ENCODE measurements at places on chromosomes 3 and 15.

DNA sequence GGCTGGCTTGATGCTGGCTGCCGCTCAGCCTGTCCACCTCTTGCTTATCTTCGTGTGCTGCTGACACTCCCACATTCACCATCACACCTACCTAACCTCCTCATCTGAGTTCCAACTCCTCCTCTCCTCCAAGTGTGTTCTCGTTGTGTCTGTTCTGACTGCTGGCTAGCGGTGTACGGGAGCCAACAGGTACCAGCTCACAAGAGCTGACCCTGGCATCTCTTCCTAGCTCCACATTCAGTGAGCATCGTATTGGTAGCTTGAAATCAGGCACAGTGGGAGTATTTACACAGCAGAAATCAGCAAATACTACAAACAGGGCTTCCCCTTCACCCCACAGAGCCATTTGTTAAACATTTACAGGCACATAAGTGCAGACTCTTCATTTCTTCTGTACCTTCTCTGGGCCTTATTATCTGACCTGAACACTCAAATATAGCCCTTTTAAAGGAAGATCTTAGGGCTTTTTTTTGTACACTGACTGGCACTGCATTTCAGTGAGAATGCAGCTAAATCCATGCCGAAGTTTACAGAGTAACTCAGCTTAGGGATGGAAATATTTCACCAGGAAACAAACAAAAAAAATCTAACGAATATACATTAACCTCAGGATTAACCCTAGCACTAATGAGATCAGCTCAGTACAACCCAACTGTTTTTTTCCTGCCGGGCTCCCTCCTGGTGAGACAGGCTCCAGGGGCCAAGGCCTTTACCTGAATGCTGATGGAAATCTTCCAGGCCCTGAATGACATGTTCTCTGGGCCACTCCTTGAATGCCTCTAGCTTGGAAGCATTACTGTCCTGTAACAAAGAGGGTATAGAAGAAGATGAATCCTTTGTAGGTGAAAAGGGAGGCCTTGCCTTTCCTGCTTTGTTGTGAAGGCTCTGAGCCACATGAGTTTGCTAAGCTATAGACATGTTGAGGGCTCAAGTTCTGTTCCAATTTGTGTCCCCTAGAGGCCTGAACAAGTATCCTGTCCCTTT is 150.5 kb upstream of the LPP start:
- peak; percentile 65 for DNase-seq

GRCh38 chr3:16506884-16507577 is 6.5 kb downstream of the RFTN1 start:
- no peak for DNase-seq

DNA sequence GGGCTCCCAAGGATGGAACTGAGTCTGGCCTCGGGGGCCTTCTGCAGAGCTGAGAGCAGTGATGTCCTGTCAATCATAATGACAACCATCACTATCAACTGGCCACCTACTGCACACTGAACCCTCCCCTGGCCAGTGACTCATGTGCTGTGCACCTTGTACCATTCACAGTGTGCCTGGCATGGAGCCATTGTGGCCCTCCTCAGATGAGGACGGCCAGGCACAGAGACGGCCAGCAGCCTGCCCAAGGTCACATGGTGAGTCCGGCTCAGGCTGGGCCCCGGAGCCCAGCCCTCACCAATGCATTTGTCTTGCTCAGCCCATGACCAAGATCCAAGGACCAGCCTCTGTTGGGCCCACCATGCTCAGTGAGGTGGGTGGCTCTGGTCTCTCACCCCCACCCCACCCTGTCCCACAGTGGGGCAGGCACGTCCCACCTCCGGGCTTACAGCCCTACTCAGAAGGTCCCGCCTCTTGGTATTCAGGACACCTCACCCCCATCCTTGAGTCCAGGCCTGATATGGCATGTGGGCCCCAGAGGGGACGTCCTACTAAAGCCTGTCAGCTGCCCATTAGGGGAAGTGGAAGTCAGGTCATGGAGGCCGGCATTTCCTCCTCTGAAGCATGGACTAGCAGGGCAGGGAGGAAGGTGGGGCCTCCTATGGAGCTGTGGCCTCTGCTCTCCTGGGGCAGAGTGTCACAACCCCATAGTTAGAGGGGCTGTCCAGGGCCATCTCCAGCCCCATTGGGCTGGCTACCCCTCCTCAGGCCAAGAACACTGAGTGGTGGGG is 35.9 kb upstream of the TMEM115 start:
- DNase-seq: no peak

DNA sequence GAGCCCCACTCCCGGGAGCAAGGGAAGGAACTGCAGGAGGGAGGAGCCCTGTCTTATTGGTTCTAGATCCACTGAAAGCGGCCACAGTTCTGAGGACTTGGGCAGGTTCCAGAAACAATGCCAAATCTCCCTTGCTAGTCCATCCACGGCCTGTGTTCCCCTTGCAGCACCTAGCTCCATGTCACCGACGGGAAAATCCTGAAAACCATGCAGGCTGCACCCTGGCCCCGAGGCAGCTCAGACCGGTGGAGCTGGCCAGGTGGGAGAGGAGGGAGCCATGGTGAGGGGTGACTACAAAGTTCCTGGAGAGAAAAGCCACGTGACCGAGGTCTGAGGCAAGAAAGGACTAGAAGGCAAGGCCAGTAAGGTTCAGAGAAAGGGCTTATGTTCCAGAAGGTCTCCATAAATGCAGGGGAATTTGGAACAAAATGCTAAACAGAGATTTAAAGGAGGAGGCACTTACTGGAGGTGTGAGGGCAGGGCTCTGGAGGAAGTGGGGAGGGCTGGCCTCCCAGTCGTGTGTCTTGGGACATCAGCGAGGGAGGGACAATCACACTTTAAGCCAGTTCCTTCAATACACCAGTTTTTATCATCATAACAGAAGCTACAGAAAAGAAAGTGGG is 5.4 kb downstream of the MGLL start:
- no peak for DNase-seq

DNA sequence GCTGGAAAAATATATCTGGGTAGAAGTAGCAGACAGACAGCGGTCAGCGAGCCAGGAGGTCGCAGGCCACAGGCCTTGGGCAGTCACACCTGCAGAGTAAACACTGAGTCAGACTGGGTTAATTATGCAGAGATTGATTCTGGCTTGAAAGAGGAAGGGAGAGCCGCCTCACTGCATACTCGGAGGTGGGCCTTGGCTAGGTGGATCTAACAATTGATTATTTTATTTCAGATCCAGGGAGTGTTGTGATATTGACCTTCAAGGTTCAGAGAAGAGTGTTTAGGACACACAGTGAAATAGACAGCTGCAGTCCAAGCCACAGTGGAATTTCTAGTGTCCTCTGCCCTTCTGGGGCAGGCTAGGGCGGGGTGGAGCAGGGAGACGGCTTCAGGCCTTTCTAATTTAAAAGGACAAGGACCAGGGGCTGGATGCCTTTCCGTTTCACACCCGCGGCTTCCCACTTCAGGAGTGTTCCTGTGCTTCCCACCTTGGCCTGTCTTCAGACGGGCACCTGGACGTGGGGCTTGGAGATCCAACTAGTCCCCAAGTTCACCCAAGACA is 237.3 kb downstream of the XXYLT1 start:
- DNase-seq: peak; percentile 54

GRCh38 chr3:49648354-49649019 is 25.7 kb upstream of the APEH start:
- DNase-seq: no peak

- no peak for DNase-seq
Measured at GRCh38 chr15:93040288-93041158, 48.5 kb downstream of the RGMA start.

- no peak for DNase-seq
Measured at GRCh38 chr3:195913382-195913781, 5.0 kb upstream of the TNK2 start.

DNA sequence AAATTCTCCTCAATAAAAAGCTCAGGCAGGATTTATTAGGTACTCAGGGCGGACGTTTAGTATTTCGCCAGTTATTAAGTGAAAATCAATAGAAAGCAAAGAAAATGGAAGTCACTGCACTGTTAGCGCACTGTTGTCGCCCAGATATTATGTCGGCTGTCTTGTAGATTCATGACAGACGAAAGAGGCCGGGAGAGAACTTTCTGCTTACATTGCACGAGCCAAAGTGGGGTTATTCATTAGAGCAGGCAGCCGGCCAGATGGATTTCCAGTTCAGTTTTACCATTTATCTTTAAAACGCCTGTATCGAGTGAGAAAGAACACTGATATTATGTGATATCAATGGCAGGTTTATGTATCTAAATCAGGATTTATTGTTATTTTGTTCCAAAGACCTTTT is 866.0 kb upstream of the NR2F2 start:
- DNase-seq: no peak

GRCh38 chr15:97410897-97411575 is 549.5 kb upstream of the ARRDC4 start:
- DNase-seq: no peak

DNA sequence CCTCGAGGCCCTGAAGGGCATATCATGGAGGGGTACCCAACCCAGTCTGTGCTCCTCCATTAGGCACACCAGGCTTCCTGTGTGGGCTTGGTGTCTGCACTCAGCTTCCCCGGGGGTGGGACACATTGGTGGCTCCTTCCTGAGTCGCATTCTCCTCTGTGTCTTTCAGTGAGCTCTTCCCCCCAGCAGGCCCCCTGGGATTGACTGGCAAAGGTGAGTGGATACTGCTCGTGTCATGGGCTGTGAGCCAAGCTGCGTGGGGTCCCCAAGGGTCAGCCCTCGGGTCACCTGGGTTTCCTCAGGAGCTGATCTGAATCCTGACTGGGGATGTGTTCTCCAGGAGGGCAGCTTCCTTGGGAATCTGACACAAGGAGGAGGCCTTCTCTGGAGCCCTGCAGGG is 231.0 kb downstream of the SNRPN start:
- DNase-seq: no peak

DNA sequence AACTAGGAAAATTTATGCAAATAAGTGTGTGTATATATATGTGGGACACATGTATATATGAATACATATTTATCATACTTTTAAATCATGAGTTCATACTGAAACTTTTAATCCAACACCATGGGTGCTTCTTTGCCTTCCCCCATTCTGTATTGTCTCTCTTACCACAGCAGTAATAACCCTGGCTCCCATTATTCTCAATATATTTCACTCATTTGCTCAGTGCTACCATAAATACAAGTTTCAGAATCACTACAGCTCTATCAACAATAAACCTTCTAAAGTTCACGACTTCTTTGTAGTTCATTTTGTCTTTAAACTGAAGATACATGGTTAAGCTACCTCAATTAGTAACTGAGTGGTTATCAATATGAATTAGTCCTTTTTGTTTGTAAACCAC is 82.2 kb downstream of the PCCB start:
- no peak for DNase-seq

GRCh38 chr3:88779482-88779881 is 327.9 kb upstream of the EPHA3 start:
- DNase-seq: no peak

GRCh38 chr3:194396539-194396858 is 2.6 kb downstream of the GP5 start:
- no peak for DNase-seq

DNA sequence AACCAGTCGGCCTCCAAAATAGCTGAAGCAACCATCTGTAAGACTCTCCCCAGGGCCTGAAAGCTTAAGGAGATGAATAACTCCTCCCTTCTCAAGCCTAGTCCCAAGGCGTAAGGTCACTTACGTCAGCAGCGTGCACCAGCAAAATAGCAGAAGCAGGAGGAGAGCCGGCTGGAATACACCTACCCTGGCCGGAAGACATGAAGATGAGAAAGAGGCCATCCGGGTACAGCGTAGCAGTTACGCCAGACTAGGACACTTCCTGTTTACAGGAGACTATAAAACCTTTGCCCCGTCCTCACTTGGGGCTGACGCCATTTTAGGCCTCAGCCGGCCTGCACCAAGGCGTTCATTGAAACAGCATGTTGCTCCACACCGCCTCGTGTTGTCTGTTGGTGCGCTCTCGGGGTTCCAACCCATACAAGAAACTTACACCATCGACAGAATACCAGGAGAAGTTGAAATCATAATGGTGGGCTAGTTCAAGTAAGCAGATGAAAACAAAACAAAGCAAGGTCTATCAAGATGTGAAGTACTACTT is 2.5 kb downstream of the CFAP92 start:
- DNase-seq: no peak

- peak; percentile 86 for DNase-seq
Measured at GRCh38 chr3:67647390-67647878, 7.0 kb downstream of the SUCLG2 start.

GRCh38 chr15:71293723-71294122 is 178.5 kb downstream of the THSD4 start:
- no peak for DNase-seq

DNA sequence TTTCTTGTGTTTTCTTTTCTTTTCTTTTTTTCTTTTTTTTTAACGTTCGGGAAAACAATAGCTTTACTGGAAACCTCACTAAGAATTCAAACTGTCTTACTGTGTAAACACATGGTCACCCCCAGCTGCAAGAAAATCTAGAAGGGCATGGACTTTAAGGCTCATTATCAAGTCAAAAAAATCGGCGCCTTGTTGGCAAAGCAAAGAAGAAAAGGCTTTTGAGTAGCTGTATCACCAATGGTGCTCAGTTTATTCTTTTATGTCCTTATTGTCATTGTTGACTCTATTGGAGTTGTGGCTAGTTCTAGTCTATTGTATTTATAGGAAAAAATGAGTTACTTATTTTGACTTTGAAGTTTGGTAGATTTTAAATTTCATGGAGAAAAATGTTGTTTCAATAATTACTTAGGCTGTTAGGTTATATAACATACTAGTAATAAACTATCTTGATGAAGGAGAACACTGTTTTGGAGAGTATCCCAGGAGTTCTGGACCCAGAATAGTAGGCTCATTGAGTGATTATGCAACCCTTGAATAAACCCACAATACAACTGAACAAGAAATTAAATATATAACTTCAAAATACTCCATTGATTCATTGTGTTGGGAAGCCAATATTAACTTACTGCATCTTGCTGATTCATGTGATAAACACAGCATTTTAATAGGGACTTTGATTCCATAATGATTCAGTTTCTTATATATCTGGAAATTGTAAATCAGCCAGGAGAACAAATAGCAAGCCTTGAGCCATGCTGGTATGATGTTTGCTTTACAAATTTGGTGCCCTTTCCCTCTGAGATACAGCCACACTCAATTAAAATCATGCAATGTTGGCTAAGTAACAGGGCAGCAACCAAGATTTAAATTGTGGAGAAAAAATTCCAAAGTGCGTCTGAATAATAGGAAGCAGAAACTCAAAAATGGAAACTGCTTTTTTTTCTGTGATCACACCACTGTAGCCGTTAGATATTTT is 27.8 kb upstream of the GOLIM4 start:
- DNase-seq: no peak

DNA sequence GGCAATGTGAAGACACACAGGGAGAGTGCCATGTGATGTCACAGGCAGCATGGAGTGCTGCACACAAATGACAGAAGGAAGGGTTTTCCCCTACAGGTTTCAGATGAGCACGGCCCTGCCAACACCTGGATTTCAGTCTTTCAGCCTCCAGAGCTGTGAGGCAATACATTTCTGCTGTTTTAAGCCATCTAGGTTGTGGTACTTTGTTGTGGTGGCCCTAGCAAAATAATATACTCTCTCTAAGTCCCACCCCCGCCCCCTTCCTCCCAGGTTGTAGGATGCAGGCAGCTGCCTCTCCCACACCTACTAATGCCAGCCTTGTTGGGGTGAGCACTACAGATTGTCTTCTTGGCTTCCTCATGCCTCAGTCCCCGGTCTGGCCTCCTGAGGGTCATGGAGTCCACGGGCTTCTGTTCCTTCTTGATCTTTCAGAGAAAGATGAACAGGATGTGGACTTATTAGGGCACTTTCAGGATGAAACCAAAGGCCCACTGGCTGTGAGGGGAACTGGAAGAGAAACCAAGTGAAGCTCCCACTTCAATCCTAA is 180.0 kb downstream of the CD47 start:
- DNase-seq: no peak

- DNase-seq: no peak
Measured at GRCh38 chr3:139838269-139838957, 96.6 kb upstream of the CLSTN2 start.
